Breast epithelium (tissue), 4 donors: ENCODE measurements at places on chromosomes 7 and 10. TPM values are rescaled to one million over a fixed set of nuclear protein-coding genes. Genes with fewer than 3 reads are reported as not detected.

DNA sequence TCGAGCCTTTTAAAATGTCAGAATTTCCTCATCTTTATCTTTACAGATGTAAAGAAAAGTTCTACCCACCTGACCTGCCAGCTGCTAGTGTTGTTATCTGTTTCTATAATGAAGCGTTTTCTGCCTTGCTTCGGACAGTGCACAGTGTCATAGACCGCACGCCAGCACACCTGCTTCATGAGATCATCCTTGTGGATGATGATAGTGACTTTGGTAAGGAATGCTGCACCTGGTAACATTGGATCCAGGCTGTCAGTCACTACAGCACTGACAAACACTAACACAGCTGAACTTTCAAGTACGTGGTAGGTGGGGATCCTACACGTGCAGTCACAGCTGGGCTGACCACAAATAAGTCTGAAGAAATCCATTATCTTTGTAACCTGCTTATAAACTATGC is 77.6 kb downstream of the GALNT11 start:
- no peak for DNase-seq

HSPB1 gene
- 211 TPM for total RNA-seq

DNA sequence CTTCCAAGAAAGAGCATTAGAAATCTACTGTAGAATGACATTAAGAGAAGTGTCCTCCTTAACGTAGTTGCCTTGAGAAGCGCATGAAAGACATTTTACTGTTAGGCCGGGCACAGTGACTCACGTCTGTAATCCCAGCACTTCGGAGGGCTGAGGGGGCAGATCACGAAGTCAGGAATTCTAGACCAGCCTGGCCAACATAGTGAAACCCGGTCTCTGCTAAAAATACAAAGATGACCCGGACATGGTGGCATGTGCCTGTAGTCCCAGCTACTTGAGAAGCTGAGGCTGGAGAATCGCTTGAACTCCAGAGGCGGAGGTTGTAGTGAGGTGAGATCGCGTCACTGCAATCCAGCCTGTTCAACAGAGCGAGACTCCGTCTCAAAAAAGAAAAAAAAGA is 28.9 kb downstream of the TARP start:
- no peak for DNase-seq

DNA sequence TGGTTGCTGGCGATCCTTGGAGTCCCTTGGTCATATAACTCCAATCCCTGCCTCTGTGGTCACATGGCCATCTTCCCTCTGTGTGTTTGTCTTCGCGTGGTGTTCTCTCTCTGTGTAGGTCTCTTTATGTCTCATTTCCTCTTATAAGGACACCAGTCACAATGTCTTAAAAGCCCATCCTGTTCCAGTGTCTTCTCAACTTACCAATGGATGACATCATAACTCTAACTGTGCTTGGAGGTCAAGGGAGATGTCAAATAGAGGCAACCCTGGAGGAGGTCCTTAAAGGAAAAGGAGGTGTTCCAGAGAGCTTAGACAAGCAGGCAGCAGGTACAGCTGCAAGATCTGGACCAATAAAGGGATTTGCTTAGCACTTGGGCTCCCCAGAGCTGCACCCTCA is 143.0 kb downstream of the BUB3 start:
- no peak for DNase-seq

DNA sequence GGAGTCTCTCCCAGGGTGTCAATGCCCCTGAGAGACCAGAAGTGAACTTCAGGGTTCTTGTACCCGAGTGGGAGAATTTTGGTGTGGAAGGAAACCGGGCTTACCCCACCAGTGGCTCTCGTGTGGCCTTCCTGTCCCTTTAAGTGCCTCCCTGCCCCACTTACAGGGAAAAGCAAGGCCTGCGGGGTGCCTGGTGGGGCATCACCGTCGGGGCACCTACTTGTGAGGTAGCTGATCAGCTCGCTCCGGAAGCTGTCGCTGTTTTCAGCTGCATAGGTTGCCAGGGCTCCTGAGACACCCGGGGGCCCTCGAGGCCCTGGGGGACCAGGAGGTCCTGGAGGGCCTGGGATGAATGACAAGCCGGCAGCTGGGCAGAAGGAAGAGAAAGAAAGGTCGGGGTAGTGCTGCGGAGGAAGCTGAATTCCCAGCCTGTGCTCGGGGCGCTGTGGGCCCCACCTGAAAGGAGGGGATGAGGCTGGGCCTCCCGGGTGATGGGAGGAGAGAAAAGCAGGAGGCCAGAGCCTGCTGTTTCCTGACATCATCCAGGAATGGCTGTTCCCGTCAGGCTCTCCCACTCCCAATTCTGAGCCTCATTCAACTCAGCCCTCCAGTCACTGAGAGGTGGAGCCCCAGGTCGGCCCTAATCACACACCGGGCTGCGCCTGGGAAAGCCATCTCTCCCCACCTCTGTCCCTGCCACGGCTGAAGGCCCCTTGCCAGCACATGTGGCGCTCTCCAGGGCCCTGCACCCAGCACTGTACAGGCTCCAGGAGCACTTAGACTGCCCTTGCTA is 51.1 kb downstream of the COL17A1 start:
- no peak for DNase-seq

DNA sequence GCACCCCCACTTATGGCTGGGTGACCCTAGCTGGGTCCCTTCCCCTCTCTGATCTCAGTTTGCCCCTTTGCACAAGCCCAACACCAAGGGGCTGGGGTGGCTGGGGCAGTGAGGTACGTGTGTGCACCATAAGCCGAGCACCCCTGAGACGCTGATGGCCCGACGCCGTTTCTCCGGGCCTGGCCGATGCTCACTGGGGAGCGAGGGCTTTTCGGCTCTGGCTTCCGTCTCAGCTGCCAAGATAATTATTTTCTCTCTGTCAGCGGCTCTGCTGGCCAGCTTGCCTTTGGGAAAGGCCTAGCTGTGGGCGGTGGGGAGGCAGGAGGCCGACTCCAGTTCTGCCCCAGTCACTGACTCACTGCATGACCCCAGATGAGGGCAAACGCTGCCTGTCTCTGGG is 91.0 kb downstream of the ZMIZ1 start:
- no peak for DNase-seq

CCDC7 gene
- 46.7 TPM for total RNA-seq

GRCh38 chr7:28060371-28060950 is 120.1 kb downstream of the JAZF1 start:
- no peak for DNase-seq

DNA sequence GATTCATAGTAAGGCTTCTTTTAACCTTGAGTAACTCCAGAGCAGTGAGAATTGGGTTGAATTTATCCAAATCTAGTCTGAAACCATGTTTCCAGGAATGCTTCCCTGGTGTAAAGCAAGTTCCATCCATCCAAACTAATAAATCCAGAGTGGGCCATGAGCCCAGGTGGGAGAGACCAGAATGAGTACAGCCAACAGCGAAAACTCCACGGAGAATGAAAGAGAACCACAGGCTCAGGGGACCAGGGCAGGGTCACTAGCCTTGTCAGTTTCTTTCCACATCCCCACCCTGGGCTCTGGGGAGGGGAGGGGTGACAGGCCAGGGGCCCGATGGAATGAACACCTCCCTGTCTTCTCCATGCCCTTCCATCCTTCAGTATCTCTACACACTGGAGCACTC is 180.1 kb downstream of the NEURL1 start:
- DNase-seq, result no peak

GRCh38 chr7:42617071-42617765 is 294.7 kb downstream of the C7orf25 start:
- DNase-seq, result no peak

CYTH3 gene
- 33.4 TPM for total RNA-seq

DNA sequence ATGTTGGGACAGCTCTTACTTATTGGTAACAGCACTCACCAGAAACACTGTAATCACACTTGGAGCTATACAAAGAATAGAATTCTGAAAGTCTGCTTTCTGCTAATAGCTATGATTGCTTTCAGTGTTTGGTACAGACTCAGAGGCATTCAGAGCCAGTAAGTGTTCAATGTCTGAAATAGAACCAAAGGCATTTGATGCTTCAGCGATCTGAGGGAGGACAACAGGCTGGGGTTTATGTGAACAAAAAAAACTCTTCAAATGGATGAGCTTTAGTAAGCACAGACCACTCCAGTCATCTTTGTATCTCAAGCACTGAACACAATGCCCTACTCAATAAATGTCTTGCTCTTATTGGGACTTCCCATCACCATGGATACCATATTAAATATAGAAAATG is 322.8 kb upstream of the GRM3 start:
- DNase-seq, result no peak

DNA sequence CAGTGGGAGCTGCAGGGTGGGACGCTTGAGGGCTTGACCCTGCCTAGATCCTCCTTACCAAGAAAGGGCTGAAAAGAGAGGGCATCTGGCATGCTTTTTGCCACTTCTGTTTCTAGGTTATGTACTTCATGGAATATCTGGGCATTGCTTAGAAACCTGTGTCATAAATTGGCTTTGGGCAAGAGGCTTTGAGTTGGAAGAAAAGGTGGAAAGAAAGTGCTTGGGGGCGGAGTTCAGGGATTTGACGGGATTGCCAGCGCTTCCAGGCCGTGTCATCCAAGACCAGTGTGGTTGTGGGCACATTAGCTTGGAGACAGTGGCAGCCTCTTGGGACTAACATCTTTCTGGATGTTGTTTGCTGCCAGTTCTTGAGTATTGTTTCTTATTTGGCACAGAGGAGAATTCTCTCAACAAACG is 825 bp downstream of the ZNF862 start:
- no peak for DNase-seq

DNA sequence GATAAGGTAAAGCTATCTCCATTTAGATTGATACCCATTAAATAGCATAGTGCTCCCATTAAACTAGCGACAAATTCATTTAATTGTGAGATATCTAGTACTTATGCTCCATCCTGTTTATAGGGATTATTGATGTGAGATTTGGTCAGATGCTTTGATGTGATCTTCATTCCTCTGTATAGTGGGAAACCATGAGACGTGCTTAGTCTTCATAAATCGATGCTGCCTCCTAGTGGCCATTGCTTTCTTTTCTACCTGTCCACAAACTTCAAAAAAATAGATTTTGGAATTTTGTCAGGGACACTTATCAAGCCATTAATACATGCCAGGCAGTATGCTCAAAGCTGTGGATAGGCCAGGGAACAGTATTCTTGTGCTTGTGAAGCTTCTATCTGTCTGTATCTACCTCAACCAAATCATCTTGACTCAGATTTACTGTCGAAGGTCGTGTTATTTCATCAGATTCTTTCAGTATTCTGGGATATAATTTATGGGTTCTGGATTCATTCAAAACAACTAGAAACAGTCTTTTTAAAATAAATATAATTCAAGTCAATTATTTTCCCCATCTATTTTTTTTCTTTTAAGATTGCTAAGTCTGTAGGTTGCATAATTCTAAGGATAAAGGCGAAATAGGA is 12.0 kb downstream of the LSM8 start:
- DNase-seq, result no peak

- DNase-seq, result no peak
Measured at GRCh38 chr10:34911661-34912205, 96.6 kb upstream of the PARD3 start.
